CD4-positive, alpha-beta T cell treated with Interferon gamma for 1 hour (primary cell): ENCODE measurements at places on chromosomes 13 and 19.

GRCh38 chr19:47152632-47153031, 22.0 kb downstream of the SAE1 start:
- DNase-seq, result no peak

GRCh38 chr19:1081301-1082164, 13.6 kb downstream of the POLR2E start:
- DNase-seq, result no peak

DNA sequence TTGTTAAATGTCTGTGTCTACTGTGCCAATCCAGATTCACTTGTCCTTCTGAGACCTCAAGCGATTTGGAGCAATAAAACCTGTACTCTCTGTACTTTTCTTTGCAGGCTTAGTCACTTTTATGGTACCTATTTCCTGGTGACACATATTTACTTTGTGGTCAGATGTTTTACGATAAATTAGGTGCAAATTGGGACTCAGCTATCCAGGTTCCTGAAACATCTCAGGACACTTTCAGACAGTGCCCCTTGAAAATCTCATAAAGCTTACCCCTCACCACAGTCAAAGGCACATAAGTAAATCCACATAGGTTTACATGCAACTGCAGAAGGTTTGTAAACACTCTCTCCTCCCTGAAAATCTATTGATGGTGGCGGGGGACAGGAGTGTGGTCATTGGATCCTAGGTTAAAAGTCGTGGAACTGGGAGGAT, 438.8 kb downstream of the EFNB2 start:
- DNase-seq, result no peak

DNA sequence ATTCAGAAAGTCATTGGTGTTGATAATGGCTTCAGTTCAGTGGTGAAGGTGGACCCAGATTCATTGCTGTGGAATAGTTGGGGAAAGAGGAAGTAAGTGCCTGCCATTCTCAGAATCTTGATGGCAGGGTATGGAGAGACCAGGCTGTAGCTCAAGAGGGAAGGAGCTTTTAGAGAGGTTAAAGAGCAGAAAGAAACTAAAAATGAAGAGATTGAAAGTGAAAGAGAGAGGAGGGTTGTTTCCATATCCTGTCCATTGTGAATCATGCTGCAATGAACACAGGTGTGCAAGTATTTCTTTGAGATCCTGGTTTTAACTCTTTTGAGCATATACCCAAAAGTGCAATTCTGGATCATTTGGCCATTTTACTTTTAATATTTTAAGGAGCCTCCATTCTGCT, 12.5 kb downstream of the GJB6 start:
- no peak for DNase-seq

GRCh38 chr19:50679177-50680125, 30.2 kb downstream of the C19orf81 start:
- peak; percentile 88 for DNase-seq

- DNase-seq, result no peak
These were observed 481.4 kb downstream of the SUCLA2 start for GRCh38 chr13:47519626-47520025.

DNA sequence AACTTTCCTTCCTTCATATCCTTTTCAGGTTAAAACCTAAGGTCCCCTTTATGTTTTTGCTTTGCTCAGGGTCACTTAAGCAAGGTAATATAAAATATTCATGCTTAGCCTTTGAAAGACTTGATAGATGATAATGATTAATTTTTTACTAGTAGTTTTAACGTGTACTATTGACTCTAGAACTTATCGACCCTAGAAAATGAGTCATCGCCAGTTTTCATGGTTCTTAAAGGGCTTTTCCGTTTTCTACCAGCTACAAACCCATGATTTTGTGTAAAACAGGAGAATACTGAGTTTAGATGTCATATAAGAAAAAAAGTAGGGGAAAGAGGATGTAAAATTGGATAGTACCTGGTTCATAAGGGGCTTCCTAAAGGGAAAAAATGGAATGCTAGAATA, 75.7 kb downstream of the DHRS12 start:
- DNase-seq, result no peak

DNA sequence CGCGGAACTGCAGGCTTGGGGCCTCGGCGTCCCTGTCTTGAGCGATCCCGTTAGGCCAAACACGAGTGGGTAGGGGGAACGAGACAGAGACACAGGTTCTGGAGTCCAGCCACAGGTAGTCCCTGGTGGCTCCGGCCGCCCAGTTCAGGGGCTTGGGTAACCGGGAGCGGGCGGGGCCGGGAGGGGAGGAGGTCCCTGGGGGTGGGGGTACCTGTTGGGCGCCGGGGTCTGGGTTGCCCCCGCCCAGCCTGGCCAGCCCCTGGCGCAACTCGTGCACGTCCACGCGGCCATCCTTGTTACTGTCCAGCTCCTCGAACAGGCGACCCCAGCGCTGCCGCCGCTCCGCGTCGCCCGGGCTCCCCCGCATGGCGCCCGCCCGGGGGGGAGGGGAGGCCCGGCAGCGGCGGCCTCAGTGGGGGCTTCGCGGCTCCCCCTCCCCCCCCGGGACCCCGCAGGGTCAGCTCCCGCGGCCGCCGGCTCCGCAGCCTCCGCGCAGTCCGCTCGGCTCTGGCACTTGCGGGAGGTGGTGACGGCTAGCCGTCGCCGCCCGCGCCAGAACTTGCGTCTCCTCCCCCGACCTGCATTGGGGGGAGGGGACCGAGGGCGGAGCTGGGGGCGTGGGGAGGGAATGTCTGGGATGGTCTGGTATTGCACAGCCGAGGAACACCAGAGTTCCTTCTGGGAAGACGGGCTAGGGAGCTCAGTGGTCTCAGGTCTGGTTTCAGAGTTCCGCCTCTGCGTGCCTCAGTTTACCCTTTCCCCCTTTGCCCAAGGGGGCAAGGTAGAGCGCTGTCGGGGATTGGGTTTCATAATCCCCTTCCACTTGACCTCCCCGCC, at the start of gene SLC25A23:
TSS of gene SLC25A23 (minus strand) at position 531 of the 837 bp plus-strand sequence. CDS start at position 367, 164 bp downstream.
- DNase-seq, result peak; percentile 55

- no peak for DNase-seq
These were observed 196.5 kb downstream of the GPC6 start for GRCh38 chr13:93422980-93423543.

DNA sequence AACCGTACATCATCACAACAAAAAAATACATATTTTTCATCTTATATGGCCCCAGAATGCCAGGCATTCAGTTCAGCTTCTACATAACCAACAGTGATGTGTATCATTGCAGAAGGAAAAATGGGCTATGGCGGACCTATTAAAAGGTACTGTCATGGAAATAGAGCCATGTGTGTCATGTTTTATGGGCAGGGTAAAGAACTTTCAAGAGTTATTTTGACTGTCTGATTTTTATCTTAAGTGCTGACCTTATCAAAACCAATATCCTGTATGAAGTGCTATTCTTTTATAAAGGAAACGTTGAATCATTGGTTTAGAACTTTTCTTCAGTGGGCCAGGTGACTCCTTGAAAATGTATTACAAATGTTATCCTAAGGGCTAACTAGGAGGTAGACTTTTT, 9.9 kb downstream of the ZNF507 start:
- DNase-seq, result no peak

DNA sequence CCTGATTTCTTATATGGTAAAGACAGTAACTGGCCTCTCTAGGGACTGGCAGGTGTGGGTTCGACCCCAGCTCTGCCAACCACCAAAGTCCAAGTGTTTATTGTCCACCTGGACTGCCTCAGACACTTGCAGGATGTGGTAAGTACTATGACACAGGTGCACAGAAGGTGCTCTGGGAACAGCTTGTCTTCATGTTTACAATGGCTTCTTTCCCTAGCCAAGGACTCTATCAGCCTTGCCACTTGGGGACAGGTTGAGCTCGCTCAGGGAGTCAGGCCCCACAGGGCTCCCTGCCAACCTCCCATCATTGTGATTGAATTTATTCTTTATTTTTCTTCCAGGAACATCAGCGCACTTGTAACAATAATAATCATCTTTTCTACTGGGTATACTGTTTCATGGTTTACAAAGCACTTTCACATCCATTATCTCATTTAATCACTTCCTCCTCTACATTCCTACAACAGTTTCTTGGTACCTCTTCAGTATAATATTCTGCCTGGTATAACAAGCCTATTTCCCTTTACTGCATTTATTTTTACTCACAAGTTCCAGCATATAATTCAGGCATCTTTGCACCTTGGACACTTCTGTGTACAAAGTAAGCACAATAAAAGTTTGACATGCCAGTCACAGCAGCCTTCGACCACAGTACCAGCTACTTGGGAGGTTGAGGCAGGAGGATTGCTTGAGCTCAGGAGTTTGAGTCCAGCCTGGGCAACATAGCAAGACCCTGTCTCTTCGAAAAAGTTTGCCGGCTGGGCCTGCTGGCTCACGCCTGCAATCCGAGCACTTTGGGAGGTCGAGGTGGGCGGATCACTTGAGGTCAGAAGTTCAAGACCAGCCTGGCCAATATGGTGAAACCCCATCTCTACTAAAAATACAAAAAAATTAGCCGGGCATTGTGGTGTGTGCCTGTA, 24.2 kb upstream of the GATAD2A start:
- DNase-seq, result no peak

GRCh38 chr13:44622261-44622660, 46.1 kb upstream of the TSC22D1 start:
- DNase-seq, result no peak

- no peak for DNase-seq
These were observed 45.4 kb downstream of the MYO16 start for GRCh38 chr13:108674771-108675170.

- DNase-seq, result no peak
These were observed 1.6 kb upstream of the RGL3 start for GRCh38 chr19:11420429-11421370.

DNA sequence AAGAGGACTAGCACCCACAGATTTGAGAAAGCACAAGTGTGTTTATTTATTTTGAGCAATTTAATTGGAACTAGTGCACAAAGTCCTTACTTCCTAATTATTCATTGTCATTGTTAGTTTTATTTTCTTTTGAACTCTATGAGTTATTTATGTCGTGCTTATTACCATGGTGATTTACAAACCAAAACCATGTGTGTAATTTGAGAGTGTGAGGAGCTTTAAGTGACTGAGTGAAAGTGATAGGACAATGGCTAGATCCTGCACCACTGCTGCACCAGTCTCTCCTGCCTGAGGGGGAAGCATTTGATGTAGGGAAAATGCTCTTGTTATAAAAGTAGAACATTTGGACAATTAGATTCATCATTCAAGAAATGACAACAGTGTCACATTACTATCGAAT, 172.3 kb upstream of the KLF12 start:
- DNase-seq, result no peak

DNA sequence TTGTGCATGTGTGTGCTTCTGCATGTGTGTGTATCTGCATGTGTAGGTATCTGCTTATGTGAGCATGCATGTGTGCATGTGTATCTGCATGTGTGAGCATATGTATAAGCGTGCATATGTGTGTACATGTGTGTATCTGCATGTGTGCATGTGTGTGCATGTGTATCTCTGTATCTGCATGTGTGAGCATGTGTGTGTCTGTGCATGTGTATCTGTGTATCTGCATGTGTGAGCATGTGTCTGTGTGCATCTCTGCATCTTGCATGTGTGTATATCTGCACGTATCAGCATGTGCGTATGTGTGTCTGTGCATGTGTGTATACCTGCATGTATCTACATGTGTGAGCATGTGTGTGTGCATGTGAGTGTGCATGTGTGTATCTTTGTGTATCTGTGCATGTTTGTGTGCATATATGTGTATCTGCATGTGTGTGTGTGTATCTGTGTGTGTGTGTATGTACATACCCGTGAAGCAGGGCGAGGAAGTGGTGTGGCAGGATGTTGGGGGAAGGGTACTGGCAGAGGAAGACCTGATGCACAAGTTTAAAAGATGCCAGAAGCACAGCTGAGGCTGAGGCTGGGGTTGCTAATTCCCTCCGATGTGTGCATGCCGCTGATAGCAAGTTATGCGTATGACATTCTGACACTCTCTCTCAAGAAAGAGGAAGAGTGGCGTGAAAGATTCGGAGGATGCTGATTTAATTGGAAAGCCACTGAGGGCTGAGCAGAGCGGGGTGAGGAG, 64.2 kb downstream of the TEX29 start:
- no peak for DNase-seq

DNA sequence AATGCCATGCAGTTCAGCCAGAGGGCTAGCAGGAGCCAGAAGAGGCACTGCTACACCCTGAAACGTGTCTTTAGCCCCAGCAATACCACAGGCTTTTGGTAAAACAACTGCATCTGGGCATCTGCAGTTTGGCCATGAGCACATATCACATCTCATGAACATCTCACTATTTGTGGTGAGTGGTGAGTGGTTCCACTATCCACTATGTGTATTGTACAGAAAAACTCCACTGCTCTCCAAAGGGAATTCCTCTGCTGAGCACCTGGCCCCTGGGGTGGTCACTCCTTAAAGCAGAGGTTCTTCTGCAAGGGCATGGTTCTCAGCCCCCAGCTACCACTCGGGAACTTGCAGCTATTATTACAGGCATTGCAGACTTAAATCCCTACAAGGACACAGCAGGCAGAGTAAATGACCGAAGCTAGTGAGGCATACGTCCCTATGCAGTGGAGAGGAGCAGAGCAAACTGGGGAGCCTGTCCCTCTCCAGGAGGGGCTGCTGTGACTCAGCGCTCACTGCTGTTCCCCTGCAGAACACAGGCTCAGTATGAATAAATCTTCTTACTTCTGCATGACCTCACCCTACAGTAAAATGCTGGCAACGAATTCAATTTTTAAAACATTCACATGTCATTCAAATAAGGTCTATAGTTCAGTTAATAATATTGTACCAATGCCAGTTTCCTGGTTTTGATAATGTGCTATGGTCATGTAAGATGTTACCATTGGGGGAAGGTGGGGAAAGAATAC, 332.4 kb upstream of the ZNF507 start:
- no peak for DNase-seq

- no peak for DNase-seq
These were observed 41.3 kb upstream of the RCBTB2 start for GRCh38 chr13:48574041-48574796.

GRCh38 chr13:93775507-93776108, 549.0 kb downstream of the GPC6 start:
- no peak for DNase-seq

DNA sequence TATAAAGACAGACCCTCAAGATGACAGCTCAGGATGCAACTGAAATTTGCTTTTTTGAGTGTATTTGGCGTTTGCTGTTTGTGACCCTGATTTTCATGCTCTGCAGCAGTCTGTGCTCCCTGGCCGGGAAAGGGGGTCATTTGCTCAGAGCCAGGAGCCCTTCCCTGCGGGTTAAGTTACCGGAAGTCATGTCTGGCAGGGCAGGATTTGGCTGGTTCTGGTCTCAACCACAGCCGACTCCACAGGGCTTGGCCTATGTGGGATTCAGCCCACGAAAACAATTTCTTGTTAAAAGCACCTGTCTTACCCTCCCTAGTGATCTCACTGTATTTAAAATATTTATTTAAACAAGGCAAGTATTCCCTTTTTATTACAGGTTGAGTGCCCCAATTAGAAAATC, 22.6 kb downstream of the MCF2L start:
- DNase-seq, result no peak

GRCh38 chr19:50890422-50891252, 17.4 kb downstream of the KLK2 start:
- no peak for DNase-seq

GRCh38 chr13:42631181-42631580, 57.2 kb downstream of the TNFSF11 start:
- no peak for DNase-seq

GRCh38 chr13:73767191-73767741, 366.9 kb downstream of the KLF12 start:
- no peak for DNase-seq
